ENCODE measurements at places on chromosomes 1 and 21. TPM values are rescaled to one million over a fixed set of nuclear protein-coding genes. Genes with fewer than 3 reads are reported as not detected.

Gene NUDT4B
- total RNA-seq = 0.70 TPM

DNA sequence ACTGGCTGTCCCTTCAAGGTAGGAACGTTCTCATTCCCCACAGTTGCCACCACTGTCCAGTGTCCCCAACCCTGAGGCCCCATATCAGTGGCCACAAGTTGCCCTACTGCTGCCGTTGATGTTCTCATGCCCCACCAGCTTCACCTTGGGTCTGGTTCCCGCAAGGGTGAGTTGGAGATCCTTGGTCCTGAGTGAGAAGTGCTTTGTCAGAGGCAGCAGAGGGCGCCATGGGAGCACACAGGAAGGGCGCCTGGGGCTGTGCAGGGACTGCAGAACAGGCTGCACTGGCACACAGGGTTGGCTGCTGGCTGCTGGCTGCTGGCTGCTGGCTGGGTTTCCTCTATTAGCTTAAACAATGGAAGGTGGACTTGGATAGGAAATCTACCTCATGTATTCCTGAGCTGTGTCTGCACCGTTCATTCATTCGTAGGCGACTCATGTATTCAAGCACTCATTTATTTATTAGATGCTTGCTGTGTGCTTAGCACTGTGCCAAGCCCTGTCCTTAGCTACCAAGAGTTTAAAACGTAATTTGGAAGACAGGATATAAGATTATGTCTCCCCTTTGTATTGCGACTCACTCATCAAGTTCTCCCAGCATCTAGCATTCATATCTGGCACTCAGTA is 2.1 kb upstream of the S100A9 start:
- peak; percentile 66 for DNase-seq

- no peak for DNase-seq
Measured at GRCh38 chr1:40855513-40855912, 6.7 kb downstream of the CITED4 start.

GRCh38 chr21:15772654-15773053 is 42.9 kb downstream of the USP25 start:
- no peak for DNase-seq

Gene CHI3L1
- total RNA-seq = 235 TPM

Gene TFAP2E
- total RNA-seq = 3.5 TPM

DNA sequence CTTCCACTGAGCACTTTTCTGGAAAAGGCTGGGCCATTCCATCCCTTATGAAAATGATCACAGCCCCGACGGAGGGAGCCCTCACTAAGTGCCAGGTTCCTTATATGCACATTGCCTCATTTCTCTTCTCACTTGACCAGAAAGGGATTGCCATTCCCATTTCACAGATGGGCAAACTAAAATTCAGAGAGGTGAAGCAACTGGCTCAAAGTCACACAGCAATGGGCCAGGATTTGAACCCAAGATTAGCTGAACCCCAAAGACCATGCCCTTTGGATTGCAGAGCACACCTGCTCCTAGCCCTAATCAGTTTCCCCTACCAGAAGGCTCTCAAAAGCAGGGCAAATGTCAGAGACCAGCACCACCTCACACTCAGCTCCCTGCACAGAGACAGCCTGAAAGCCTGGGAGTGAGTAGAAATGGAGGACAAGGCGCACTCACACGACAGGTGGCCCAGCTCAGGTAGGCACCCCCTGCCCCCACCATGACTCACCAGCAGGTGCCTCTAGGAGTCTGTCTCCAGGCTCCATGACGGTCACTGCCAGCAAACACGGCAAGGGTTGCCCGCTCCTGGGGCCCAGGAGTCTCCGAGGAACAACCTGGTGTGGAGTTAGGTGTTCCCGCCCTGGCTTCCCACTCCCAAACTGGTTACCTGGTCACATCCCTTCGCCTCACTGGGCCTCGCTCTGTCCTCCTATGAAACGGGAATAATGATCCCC is 21.7 kb downstream of the SDC3 start:
- DNase-seq = no peak

DNA sequence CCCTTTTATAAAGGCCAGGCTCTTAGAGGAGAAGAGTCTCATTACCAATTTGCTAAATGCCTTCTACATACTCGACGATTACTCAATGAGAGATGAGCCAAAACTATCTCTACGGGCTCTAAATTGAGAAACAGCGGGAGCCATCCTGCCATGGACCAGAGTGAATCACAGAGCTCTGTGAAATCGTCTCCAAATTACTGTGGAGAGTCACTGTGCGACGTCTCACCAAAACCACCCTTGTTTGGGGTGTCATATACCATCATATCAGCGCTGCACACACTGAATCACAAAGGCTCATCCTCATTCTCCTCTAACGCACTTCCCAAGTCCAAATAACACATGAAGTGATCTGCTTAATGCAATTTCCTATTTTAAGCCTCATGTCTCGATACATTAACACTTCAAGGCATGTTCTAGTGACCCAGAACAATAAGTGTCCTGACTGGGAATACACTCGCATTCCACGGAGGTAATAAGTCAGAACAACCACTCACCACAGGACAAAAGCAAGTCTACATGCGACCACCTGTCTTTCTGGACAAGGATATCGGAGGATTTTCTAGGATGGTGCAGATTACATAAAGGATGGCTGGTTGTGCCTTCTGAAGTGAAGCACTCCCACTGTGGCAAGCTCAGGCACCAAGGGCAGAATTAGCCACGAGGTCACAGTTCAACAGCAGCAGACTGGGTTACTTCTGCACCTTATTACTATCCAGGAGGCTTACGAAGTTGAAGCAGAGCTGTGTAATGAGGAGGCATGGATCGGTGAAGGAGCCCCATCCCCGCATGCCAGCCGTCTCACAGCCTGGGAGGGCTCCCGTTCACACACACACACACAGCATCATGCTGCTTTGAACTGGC is 44.3 kb downstream of the NID1 start:
- no peak for DNase-seq

- no peak for DNase-seq
Measured at GRCh38 chr1:206114692-206115640, 2.2 kb downstream of the AVPR1B start.

- DNase-seq = no peak
Measured at GRCh38 chr1:48526008-48526710, 54.2 kb upstream of the SPATA6 start.

GRCh38 chr1:53542551-53542950 is 83.4 kb downstream of the DMRTB1 start:
- no peak for DNase-seq

Gene KDF1
- total RNA-seq = 13.5 TPM

DNA sequence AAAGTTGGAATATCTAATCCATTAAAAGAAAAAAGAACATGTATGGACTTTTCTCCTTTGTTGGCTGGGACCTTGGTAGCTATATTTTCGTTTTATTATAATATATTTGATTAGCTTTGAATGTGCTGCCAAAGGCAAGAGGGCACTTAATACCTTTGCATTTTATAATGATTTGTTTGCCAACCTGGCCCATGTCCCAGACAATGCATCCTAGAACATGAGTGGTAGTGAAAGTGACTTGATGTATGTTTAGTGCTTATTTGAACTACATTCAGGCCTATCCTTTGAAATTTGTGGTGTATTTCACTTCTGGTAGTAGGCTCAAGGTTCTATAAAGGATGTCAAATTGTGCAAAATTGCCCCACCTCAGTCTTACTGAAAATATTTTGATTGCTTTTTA is 25.9 kb downstream of the CACHD1 start:
- DNase-seq = no peak

- no peak for DNase-seq
Measured at GRCh38 chr21:25329227-25329825, 278.0 kb downstream of the MRPL39 start.

Gene OLFML2B
- 0.56 TPM for total RNA-seq

GRCh38 chr1:166029196-166029945 is 137.4 kb downstream of the FAM78B start:
- no peak for DNase-seq

Gene UMODL1
- 0.21 TPM for total RNA-seq

- no peak for DNase-seq
Measured at GRCh38 chr1:58057826-58058225, 488.7 kb downstream of the OMA1 start.

Gene PDE4B
- total RNA-seq = not detected

Gene C1orf87
- not detected for total RNA-seq

Gene UCK2
- 67.2 TPM for total RNA-seq

Gene PCP4L1
- 2.5 TPM for total RNA-seq

GRCh38 chr1:243739335-243740003 is 110.6 kb downstream of the AKT3 start:
- no peak for DNase-seq

Gene LCE1D
- not detected for total RNA-seq

- DNase-seq = no peak
Measured at GRCh38 chr1:243735457-243735856, 114.6 kb downstream of the AKT3 start.

DNA sequence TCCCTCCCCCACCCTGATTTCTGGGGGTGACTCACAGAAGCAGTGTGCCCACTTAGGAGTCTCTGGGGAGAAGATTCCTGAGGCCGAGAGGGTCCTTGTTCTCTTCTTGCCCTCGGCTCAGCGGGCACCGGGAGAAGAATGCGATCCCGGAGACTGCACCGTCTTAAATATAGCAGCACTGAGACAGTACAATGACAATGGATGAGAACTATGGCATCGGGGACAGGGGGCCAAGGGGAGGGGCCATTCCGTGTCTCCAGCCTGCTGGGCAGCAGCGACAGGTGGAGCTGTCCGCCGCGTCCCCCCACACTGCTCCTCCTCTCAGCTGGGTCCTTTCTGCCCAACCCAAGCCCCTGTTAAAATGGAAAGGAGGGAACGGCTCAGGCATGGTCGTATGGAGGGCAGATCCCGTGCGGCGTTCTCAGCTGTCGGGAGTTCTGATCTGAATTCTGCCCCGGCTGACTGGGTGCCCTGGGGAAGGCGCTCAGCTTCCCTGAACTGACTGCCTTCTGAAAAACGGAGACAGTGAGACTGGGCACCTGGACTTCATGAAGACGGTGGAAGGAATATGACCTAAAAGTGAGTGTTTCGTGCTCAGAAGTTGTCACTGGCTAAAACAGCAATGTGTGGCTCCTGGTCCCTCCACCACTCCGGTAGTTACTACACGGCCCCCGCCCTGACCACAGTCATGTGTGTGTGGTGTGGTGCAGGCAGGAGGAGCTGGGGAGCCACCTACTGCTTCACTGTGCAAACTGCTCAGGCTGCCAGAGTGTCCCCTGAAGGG is at the start of gene MYOM3:
TSS of gene MYOM3 (minus strand) at position 140 of the 784 bp plus-strand sequence. CDS start 3,499 bp downstream, outside the sequence.
- peak; percentile 74 for DNase-seq

DNA sequence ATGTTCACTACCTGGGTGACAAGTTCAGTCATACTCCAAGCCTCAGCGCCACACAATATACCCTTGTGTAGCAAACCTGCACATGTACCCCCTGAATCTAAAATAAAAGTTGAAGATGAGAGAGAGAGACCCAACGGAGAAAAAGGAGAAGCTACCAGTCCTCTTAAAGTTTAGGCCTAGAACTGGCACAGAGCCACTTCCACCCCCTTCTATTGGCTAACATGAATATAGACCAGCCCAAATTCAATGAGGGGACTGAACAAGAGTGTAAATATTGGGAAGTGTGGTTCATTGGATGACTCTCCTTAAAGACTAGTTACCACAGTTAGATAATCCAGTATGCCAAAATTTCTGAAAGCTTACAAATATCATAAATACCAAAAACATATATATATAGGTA is 139.9 kb upstream of the ATP1B1 start:
- DNase-seq = no peak

DNA sequence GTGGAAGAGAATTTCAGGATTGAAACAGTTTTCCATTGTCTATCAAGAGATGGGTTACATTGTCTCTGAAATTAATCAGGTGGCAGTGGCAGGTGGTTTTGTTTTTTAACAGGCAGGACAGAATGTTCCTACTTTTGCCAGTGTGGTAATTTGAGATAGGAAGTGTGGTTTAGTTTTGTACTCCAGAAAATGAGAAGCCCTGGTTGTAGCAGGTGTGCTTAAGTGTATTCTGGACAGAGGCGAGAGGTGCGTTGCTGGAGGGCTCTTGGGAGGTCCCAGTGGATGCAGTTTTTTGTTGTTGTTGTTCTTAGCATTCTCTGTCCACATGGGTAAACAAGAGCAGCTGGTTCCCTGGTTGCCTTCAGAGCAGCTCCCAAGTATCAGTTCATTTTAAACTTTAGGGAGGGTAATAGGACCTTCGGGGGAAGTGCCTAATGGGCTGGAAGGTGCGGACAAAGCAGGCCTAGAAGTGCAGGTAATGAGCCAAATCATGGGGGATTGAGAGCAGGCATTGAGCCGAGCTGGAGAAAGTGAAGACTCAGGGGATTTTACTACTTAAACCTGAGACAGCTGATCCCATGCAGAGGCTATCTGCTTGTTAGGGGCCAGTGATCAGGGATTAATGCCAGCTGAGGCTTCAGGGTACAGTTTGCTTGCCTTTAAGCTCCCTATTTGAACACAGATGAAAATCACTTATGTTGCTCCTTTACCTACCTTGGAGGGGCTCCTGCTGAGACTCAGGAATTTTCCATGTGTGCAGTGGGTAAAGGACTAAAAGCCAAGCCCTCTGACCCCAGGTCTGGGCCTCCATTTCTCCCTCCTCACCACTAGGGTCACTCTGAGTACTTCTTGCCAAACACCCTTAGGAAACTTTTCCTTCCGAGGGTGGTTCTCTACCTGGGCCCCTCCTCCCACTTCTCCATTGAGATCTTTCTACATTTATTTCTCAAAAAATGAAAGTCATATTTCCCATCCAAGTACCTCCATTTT is 6.1 kb downstream of the PFKFB2 start:
- DNase-seq = peak; percentile 19

DNA sequence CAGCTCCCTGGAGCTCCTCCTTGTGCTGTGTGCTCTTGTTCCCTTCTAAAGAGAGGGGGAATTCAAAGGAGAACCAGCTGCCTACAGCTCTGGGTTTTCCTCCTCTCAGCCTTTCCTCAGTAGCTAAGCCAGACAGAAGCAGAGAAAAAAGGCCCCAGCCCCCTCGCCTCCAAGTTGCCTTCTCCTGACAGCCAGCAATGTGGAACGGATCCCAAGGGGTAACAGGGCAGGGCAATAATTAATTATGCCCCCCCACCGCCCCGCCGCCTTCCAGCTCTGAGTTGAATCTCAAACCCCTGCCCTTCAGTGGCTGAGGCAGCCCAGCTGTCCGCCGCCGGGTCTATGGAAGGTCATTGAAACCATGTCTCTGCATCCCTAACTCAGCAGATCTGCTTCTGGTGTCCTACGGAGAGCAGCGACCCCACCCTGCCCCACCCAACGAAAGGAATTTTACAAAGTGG is 69.0 kb upstream of the GOLT1A start:
- no peak for DNase-seq

- DNase-seq = peak; percentile 49
Measured at GRCh38 chr1:175338387-175339135, 146.0 kb upstream of the KIAA0040 start.

- no peak for DNase-seq
Measured at GRCh38 chr1:201448990-201449389, 20.0 kb downstream of the PHLDA3 start.

GRCh38 chr1:115296981-115297380 is 41.1 kb downstream of the NGF start:
- DNase-seq = no peak

DNA sequence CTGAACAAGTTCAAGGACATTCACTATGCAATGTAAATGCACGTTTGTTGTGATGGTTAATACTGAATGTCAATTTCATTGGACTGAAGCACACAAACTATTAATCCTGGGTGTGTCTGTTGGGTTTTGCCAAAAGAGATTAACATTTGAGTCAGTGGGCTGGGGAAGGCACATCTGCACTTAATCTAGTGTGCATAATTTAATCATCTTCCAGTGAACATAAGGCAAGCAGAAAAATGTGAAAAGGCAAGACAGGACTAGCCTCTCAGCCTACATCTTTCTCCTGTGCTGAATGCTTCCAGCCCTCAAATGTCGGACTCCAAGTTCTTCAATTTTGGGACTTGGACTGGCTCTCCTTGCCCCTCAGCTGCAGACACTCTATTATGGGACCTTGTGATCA is 40.1 kb downstream of the PRPF38A start:
- DNase-seq = no peak
